ENCODE measurements at places on chromosomes 12 and 14.

DNA sequence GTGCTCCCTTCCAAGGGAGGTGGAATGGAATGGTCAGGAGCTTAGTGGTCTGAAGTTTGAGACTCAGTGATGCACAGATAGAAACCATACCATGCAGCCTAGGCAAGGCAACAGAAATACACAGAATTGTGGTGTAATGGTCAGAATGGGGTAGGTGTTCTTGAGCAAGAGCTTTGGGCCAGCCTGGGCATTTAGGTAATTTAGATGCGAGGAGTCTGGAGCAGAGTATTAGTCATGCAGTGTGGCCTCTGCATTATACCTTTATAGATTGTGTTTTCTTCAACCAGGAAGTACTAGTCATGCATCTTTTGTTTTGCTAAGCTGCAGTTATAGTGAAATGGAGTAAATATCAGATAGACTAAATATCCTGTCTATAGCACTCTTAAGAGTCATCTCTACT lies 118.3 kb downstream of the DAAM1 start:
- DNase-seq: no peak

- DNase-seq: no peak
Measured at GRCh38 chr14:68576031-68576430, 216.8 kb downstream of the ZFP36L1 start.

DNA sequence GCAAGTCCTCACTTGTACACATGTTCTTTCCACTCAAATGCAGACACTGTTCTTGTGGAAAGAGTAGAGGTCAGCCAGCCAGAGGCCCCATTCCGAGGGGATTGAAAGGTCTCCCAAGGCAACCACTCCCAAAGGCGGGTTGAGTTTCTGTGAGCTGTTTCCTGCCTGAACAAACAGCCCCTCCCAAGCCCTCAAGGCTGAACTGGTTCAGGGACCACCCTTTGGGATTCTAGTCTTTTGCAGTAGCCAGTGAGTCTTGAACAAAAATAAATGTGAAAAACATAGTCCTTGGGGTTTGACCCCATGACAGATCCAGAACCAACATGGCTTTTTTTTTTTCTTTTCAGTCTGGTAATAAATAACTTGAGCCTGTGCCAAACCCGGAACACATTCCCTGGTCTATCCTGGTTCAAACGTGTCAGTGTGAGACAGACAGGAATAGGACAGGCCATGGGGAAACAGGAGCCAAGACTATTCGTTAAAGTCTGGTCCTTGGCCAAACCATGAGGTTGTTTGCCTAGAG lies 17.6 kb upstream of the STK38L start:
- DNase-seq: no peak

DNA sequence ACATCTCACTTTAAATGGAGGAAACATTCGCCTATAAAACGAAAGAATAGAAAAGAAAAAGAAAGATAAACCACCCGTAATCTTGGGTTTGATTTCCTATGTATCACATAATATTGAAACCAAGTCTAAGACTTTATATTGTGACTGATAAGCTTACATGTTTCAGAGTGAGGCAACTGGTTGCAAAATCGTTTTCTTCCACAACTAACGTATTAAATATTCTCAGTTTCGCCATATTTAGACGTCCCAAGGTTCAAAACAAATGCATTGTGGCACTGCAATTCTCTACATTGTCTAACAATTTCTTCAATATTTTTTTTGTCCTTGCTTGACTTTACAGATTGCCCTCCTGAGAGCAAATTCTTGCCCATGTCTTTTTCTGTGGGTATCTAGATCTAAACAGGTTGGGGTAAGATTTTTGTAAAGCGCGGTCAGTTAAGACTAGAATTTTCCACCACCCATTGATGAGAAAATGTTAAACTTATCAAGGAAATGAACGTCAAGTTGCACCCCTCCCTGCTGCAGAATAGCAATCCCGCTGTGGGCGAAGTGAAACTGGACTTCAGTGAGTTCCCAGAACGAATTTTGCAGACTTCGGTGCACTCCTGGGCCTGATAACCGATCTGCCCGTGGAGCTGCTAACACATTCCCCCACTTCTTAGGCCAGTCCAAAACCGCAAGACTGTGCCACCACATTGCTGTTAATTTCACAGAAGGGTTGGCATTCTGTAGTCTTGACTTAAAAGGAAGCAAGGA lies 2.7 kb downstream of the TBX3 start:
- DNase-seq: no peak

- DNase-seq: no peak
Measured at GRCh38 chr14:51041883-51042282, 53.0 kb downstream of the TRIM9 start.

- peak; percentile 35 for DNase-seq
Measured at GRCh38 chr12:49661191-49661590, 37.8 kb downstream of the PRPF40B start.

- no peak for DNase-seq
Measured at GRCh38 chr12:65259501-65259900, 19.0 kb upstream of the MSRB3 start.

DNA sequence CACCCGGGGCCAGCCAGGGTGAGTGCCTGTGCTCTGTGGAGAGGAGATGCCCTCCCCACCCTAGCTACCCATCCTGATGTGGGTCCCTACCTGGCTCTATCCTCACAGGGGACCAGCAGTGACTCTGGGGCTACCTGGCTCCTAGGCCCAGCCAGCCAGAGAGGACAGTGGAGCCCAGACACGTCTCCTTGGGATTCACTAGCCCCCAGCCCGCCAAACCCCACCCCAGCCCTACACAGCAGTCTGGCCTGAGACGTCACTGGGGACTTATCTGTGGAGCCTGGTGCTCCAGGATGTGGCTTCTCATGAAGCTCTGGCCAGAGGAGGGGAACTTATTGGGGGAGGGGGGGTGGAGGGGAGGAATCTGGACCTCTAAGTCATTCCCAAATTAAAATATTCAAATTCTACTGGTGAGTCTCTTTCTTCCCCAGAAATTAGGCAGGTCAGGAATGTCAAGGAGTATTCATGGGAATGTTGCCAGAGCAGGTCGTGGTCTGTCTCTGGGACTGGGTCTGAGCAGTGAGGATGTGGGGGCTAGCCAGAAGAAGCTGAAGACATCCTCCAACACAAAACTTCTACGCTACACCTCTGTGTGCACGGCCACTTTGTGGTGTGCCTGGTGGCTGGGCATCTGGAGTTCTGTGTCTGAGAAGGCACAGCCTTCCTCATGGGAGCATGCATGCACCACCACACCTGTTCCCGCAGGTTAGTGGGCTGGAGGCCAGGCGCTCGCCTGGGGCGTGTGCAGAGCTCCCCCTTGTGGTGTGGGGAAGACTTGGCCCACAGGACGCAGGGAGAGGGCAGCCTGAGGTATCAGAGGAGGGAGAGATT lies 2.7 kb downstream of the CMTM5 start:
- DNase-seq: peak; percentile 72

DNA sequence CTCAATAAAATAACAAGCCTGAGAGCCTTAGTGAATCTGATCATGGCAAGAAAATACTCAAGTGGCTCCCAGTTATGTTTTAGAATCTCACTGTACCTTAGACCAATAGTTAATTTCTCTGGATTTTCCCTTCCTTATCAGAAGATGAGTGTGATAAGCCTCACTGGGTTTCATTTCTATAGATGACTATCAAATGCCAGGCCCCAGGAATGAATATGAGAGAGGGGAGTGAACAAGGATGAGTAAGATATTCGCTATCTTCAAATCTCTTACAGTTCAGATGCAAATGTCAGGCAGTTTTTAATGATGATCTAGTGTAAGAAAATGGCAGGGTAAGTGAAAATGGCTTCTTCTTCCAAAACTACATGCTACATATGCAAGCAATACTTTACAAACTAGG lies 26.1 kb upstream of the OR10P1 start:
- no peak for DNase-seq

GRCh38 chr12:124413401-124413800 lies 118.5 kb downstream of the RFLNA start:
- DNase-seq: no peak

GRCh38 chr12:66247741-66248140 lies 54.6 kb upstream of the HELB start:
- DNase-seq: no peak

DNA sequence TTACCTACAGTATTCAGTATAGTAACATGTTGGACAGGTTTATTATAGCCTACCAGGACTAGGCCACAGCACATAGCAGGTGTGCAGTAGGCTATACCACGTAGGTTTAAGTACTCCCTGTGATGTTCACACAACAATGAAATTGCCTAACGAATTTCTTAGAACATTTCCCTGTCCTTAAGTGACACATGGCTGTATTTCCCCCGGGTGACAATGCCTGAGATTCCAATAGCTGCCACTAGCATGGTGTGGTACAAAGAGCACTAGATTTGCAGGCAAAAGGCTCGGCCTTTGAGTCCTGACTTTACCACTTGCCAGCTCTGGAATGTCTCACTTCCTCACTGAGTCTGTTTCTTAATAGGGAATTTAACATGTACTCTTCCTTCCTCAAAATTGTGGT lies 19.7 kb downstream of the PTPN21 start:
- DNase-seq: no peak

GRCh38 chr12:12278899-12279298 lies 12.1 kb upstream of the LRP6 start:
- DNase-seq: no peak

GRCh38 chr12:5503774-5504173 lies 71.9 kb downstream of the NTF3 start:
- DNase-seq: no peak

DNA sequence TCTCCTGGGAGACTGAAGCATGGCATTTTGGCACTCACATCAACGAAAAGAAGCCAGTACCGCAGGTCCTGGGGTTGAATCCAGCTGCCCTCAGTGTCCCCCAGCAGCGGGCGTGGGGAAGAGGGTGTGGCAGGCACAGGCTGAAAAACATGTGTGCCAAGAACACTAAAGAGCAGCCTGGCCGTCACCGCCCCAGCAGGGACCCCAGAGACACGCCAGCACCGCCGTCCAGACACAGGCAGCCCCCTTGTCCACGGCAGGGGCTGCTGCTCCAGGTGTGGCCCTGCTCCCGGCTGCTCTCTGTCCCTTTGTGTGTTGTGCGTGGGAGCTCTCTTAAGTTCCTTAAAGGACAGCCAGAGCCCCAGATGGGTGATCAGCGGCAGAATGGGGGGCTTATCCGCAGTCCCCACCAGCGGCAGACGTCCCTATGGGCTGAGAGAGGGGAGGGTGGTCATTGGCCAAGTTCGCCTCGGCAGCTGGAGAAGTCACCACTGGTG lies 556 bp downstream of the PHETA1 start:
- no peak for DNase-seq

DNA sequence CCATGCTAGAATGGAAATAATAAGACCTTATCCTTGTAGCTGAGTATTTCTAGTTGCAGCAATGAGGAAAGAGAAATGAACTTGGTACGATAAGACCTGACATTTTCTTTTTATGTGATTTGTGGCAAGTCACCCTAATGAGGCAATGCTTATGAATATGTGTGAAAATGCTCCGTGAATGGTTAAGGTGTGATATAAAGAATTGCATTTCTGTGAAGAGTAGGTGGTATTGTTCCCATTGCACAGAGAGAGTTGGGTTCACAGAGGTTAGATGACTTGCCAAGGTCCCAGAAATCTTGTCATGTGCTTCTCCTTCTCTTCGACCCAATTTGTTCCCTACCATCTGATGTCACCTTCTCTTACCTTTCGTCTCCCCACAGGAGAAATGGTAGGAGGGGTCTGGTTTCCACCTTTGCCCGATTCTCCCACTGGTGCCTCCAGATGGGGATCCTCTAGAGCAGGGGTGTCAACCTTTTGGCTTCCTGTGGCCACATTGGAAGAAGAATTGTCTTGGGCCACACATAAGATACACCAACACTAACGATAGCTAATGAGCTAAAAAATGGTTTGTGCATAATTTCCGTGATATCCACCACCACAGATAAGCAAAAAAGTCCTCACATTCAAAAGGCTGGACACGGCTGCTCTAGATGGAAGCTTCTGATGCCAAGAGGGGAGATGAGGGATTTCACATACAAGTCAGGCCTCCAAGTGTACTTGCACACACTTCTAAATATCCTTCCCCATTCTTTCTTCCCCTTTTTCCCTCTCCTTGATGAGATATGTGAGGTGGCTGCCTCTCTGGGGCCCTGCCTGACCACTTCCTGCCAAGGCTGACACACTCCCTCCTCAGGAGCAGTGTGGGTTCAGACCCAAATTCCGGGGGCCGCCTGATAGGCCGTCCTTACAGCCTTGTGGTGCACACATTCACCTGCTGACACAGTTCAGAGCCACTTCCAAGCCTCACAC lies 96.1 kb downstream of the PLXNC1 start:
- peak; percentile 75 for DNase-seq

DNA sequence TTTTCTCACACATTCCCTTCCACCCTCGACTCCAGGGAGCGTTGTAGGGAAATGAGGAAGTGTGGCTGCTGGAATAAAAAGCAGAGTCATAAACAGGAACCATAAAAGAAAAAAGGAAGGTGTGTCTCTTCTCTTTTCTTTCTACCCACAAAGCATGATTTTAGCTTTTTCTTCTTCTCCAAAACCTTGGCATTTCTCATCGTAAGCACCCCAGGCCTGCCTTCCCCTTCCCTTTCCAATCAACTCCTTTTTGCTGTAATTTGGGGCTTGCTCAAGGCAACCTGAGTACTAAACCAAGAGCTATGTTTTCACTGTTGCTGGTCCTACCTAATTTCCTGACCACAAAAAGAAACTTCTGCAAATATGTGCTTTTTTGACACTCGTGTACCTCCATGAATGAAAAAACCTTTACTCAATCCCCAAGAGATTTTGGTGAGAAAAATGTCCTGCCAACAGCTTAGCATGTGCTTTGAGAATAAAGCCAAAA lies 9.2 kb downstream of the PLBD1 start:
- no peak for DNase-seq

DNA sequence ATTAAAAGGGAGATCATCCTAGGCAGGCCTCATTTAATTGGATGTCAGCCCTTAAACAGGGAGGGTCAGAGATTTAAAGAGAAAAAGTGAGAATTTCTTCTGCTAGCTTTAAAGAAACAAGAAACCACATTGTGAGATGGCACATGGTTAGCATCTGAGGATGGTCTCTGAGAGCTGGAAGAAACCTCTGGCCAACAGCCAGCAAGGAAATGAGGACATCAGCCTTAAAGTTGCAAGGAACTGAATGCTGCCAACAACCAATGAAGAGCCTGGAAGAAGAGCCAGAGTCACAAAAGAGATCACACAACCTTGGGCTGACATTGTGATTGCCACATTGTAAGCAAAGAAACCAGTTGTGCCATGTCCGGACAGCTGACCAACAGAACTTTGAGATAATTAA lies 17.5 kb upstream of the FAR2 start:
- no peak for DNase-seq

- no peak for DNase-seq
Measured at GRCh38 chr14:74855945-74856344, 20.0 kb downstream of the PROX2 start.
